ENCODE measurements at places on chromosomes 1 and 21.

DNA sequence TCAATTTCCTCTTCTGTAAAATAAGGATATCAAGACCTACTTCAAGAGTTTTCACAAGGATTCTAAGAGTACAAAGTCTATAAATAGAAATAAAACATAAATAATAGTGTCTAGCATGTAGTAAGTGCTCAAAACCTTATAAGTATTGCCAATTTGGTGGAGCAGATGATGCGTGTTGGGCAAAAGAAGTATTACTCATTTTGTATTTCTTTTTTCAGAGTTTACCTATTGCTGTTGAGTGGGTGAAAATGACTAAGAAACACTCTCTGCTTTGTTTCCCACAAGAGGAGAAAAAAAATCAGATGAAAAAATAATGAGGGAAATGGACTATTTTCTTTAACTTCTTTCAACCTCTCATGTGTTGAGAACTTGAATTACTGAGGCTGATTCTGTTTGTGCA lies 103.3 kb upstream of the KCNK2 start:
- no peak for DNase-seq

DNA sequence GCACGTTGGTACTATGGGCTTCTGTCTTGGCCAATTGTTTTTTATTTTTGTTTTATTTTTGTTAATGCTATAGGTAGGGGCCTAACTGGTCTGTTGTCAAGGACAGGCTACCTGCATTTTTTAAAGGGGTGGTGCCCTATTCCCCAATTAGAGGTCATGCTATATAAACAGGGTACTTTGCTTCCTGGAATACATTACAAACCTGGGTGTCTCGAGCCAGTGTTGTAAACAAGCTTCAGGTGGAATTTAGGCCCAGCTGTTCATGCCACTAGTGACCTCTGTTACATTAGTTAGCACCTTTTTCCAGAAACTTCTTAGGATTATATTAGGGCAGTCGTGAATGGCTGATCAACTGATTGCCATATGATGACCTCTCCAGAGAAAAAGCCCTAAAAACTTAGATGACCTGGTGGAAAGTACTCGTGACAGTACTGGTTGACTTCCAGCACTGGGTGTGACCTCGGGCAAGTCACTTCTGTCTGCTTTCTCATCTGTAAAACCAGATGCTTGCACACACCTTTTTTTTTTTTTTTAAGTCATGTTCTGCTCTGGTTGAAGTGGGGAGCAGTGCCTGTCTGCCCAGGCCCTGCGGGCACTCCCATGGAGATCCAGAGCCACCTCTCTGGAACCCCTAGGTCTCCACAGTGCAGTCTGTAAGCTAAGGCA lies 46.5 kb downstream of the ELK4 start:
- no peak for DNase-seq

DNA sequence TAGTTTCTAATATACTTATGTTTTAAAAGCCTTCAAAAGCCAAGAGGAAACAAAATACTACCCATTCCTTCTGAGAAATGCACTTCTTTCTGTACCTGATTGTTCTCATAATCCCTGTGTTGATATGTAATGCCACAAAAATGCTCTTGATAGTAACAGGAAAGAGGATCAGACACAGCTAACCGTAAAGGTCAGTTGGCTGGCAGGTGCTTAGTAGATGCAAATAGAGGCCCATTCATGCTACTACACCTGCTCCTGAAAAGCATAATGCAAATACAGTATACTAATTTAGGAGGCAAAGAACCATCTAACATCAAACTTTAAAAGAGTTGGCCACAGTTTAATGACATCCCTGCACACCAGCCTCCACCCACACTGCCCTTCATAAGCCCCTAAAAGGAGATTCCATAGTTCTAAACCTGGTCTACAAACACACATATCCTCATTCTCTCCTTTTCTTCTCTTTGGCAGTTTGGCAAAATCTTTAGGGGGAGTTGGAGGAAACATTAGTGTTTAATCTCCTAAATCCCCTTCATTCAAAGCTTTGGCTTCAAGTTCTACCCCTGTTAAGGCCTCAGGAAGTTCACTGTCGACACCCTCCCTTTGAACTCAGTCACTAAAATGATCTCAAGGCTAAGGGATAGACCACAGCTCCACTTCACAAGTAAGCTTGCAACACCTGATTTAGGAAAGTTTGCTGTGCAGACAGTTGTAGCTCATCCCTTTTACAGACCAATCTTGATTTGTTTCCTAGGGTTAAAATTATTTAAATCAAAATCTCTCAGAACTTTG lies 2.9 kb upstream of the CD46 start:
- DNase-seq: no peak

DNA sequence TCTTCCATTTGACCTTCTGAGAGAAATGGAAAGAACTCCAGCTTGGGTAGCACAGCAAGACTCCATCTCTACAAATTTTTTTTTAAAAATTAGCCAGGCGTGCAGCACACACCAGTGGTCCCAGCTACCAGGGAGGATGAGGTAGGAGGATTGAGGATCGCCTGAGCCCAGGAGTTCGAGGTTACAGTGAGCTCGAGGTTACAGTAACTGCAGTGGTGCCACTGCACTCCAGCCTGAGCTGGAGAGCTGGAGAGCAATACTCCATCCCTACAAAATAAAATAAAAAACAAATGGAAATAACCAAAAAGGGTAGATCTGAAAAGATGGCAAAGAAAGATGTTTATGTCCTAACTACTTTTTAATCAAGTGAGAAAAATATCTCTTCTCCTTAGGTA lies 14.5 kb downstream of the POGZ start:
- no peak for DNase-seq

- no peak for DNase-seq
Observed at GRCh38 chr1:24027838-24028468, 47.8 kb upstream of the SRSF10 start.

GRCh38 chr21:23638131-23638695 lies 1969.1 kb downstream of the MRPL39 start:
- DNase-seq: no peak

DNA sequence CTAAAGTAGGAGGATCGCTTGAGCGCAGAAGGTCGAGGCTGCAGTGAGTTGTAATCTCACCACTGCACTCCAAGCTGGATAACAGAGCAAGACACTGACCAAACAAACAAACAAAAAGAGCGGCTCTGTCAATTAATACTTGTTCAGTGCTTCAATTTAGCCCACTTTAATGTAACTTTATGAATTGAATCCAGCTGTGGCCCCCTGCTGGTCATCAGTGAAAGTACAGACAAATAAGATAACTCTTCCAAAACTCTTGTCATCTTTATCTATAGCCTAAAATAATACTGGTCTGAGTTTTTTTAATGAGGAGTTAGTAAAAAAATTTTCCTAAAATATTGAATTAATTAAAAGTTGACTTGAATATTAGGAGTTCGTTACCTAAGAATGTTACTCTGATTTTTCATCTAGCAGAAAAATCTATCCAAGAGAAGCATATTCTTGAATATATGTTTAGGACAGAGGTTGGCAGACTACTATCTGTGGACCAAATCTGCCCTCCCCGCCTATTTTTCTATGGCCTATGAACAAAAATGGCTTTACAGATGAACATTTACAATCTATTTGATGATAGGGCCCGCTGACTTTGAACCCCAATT lies 26.1 kb downstream of the ATP5PF start:
- DNase-seq: no peak

- no peak for DNase-seq
Observed at GRCh38 chr1:84347271-84347931, 45.9 kb downstream of the SAMD13 start.

DNA sequence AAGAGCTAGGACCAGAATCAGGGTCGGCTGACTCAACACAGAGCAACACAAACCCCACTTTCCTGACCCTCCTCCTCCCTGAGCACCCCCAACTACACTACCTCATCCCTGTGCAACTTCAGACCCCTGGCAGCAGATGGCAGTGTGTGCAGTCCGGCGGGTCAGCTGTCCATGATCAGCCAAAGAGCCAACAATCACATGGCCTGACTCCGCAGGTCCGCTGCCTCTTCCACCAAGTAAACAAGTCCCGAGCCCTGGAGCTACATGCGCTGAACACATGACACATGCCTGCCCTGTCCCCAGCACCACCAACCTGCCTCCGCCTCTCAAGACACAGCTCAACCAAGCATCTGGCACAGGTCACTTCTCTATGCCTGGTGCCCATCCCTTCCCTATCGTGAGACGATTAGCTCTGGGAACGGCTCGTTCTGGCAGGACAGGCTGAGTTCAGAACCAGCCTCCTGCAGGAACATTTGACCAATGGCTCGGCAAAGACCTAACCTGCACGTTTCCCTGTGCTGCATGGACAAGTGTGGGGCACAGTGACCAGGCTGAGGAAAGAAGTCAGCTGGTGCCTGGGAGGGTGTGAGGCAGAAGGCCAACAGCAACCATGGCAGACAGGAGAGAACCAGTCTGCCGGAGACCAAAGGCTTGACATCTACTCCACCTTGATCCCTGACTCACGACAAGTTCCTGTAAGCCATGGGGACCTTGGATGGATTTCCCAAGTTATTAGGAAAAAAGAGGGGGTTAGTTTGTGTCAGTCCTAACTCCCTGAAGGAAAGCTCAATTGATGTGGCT lies 60.3 kb downstream of the CD46 start:
- no peak for DNase-seq

- DNase-seq: no peak
Observed at GRCh38 chr1:63068626-63069025, 253.7 kb upstream of the FOXD3 start.

Data from cortex of kidney (tissue), 1 donor.